T-helper 22 cell (primary cell): ENCODE measurements at places on chromosomes 4 and X.

DNA sequence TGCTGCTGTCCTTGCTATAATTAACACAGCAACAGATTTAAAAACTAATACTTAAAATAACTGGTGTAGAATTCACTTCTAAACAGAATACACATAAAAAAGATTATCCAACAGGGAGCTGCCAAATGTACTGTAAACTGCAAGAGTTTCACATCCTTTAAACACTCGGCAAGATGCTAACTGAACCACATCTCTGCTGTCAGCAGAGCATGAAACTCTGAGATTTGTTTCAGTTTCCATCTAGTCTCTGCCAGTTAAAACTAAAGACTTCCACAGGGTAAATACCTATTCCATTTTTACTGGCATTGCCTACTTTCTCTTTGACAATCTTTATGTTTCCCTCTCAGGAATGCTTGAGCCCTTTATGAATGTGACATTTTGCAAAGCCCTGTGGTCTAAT, 127.7 kb downstream of the SLC7A11 start:
- no peak for DNase-seq

- DNase-seq, result no peak
These were observed 647.0 kb upstream of the PCDH7 start for GRCh38 chr4:30073011-30073710.

- DNase-seq, result no peak
These were observed 319.0 kb downstream of the STK32B start for GRCh38 chr4:5370286-5370685.

DNA sequence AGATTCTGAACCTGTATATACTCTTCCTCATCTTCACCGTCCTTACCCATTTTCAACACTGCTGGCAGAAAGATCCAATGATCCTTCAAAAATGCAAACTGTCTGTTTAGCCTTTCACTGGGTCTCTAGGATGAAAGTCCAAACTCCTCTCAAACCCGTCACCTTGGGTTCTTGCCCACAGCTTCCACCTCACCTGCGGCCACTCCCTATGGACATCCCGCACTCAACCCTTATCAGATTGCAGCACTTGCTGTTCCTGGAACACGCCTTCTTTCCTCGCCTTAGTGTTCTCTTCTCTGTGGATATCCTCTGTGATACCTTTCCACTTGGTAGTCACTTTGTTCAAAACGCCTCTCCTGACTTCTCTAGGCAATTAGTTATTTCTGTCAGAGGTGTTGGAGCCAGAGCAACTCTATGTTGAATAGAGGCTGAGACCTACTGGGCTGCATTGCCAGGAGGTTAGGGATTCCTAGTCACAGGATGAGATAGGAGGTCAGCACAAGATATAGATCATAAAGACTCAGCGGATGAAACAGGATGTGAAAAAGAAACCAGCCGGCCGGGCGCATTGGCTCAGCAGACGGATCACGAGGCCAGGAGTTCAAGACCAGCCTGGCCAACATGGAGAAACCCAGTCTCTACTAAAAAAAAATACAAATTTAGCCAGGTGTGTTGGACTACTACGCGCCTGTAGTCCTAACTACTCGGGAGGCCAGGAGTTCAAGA, 4.2 kb upstream of the NOCT start:
- no peak for DNase-seq

GRCh38 chr4:151803246-151803645, 42.4 kb upstream of the GATB start:
- DNase-seq, result no peak

DNA sequence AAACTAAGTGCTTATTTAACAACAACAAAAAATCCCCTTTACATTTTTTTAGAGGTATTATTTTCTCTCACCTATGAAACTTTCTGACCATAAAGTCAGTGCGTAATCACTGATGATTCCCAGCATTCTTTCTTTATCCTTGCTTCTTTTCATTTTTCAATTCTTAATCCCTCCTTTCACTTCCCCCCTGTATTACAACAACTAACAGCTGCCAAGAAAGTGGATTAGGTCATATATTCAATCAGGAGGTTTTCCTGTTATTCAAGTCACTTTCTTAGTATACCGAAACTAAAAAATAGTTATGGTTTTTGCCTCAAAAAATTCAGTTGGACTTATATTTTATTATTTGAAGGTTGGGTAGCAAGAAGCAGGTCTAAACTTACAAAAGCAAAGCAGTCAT, 2.1 kb upstream of the STAP1 start:
- no peak for DNase-seq

- DNase-seq, result no peak
These were observed 73.9 kb upstream of the TAF9B start for GRCh38 chrX:78213331-78213730.

GRCh38 chrX:8946563-8946962, 87.4 kb downstream of the FAM9B start:
- DNase-seq, result no peak

- no peak for DNase-seq
These were observed 283.6 kb downstream of the RPA4 start for GRCh38 chrX:97167333-97167732.

GRCh38 chr4:73193659-73194058, 64.9 kb downstream of the ANKRD17 start:
- no peak for DNase-seq

GRCh38 chrX:9291629-9292028, 173.2 kb upstream of the TBL1X start:
- no peak for DNase-seq

GRCh38 chr4:4606321-4606720, 64.5 kb upstream of the STX18 start:
- DNase-seq, result no peak

DNA sequence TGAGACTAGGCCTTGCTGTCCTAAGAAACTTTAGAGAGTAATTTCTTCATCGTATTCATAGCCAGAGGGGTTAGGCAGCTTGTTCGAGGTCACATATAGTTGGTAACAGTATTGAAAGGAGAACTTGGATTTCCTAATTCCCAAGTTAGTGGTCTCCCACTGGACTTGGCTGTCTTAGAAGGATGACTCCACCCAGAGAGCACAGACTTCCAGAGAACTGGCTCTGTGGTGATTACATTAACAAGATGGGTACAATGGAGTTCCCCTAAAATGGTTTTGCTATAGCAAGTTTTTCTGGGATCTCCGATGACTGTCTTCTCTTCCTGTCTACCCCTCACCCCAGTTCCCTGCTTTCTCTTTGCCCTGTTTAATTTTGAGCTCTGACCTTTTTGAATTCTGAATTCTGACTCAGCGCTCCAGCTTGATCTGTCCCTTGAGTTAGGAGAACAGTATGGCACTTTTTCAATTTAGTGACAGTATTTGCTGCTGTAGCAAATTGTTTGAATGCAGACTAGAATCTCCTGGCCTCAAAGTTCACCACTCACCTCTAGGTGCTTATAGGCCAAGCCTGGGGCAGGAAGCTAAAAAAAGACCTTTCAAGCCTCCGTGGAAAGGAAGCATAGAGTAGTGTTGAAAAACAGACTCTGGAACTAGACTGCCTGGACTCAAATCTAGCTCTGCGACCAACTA, 6.9 kb downstream of the MSN start:
- DNase-seq, result no peak

- DNase-seq, result no peak
These were observed 207.6 kb downstream of the SOX3 start for GRCh38 chrX:140297273-140297672.

- no peak for DNase-seq
These were observed 23.5 kb downstream of the UVSSA start for GRCh38 chr4:1370321-1371124.

DNA sequence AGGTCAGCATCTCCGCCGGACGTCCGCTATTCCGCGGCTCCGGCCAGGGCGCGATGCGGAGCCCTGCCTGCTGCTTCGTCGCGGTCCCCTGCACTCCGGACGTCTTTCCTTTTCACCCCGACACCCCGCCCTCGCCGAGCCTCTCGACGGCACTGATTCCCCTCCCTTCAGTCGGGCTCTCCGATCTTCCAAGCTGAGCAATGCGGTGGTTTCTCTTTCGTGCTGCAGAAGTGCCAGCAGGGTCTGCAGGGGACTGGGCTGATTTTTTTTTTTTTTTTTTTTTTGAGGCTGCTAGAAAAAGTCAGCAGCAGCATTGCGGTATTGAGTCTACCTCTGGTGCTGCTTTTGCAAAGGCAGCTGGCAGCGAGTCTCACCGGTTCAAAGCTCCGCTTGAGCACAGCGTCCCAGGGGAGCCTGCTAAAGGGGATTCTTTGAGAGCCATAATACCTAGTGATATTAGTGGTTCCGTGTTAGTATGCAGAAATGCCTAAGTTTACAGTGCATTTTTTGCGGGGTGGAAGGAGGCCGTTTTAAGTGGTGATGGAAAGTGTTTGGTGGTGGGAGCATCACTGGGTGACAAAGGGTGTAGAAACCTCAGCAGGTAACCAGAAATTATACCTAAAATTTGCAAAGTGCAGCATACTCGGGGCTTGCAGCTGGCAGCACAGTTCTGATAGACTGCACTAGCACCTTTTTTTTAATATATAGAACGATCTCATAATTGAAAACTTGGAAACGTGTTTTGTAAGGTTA, 969 bp downstream of the STIM2 start:
- DNase-seq, result peak; percentile 61

GRCh38 chr4:155566354-155566753, 100.3 kb upstream of the GUCY1A1 start:
- DNase-seq, result no peak

GRCh38 chr4:112348488-112349158, 51.5 kb downstream of the ALPK1 start:
- DNase-seq, result no peak

DNA sequence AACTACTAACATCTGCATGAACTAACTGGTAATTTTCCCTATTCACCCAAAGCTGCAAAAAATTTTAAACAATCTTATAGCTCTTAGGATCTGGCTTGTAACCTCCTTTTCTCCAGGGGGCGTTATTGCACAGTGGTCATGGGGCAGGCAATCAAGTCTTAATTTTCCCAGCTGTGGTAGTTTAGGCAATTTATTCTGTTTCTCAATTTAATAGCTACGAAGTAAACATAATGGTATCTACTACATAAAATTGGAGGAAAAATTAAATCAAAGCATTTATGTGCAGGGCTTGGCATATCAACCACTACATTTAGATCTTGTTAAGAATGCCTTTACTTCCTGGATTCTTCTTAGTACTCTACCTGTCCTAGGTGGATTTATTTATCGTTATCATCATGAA, 137.4 kb upstream of the GUCY1A1 start:
- DNase-seq, result no peak

GRCh38 chrX:99973572-99974226, 436.4 kb downstream of the PCDH19 start:
- no peak for DNase-seq

DNA sequence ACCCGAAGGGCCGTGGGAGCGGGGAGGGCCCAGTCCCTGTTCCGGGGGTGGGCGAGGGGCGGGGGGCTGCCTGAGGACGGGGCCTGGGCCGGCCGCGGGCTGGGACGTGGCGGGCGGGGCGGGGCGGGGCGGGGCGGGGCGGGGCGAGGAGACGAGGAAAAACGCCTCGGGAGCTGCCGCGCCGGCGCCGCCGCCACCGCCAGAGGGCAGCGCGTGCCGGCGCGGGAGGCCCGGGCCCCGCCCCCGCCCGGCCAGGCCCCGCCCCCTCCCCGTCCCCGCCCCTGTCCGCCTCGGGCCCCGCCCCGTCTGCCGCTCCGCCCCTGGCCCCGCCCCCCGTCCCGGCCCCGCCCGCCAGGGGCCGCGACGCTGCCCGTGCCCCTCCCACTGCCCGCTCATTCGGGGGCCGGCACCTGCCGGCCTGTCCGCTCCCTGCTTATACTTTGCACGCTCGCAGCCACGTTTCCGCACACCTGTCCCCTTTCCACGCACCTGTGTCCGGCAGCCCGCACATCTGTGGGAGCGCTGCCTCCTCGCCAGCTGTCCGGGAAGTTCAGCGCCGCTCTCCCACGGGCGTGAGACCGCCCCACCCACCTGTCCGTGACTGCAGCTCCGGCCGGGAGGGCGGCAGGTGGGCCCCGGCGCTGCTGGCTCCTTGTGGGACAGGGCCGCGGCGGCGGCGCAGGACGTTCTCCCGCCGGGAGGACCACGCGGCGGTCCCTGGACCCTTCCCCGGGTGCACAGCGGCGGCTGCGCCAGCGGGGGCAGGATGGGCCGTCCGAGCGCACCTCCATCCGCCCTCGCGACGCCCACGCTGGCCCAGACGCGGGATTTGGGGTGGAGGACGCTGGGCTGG, 1.7 kb upstream of the FGFRL1 start:
- DNase-seq, result peak; percentile 62

DNA sequence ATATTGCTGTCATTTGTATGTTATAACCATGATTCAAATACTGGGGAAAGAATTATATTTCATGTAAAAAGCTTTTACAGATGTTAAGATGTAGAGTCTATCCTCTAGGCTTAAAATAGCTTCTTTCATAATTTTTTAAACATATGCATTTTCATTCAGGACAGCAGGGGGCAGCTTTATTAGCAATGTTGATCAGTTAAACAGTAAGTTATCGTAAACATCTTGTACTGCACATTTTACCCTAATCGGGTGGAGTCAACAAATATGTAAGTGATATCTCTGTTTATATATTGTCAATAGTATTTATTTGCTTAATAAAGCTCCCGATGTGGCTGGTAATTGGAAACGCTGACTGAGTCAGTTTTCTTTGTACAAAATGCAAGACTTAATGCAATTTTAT, 142.5 kb upstream of the MED14 start:
- DNase-seq, result no peak

DNA sequence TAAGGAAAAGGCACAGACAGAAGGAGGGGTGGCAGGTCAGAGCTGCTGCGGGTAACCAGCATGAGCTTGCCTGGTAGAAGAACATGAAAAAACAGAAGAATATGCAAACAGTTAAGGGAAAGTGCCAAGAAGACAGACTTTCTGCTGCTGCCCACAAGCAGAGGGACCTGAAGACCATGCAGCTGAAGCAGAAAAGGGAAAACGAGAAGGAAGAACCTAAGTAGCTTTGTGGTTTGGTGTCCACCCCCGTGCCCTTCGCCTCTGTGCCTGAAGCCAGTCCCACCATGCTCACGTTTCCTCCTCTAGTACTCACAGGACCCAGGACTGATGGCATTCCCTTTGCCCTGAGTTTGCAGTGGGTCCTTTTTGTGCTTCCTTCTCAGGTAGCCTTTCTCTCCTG, 62.8 kb downstream of the UBA6 start:
- DNase-seq, result no peak

DNA sequence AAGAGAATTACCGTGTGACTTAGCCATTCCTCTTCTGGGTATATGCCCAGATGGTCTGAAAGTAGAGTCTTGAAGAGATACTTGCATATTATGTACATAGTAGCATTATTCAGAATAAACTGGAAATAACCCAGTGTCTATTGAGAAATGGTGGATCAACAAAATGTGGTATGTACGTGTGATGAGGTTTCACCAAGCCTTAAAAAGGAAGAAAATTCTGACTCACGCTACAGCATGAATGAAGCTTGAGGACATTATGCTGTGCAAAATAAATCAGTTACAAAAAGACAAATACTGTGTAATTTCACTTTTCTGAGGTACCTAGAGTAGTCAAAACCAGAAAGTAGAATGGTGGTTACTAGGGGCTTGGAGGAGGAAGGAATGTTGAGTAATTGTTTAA, 37.3 kb downstream of the GBA3 start:
- no peak for DNase-seq
